ENCODE measurements at places on chromosomes 4 and X. TPM values are rescaled to one million over a fixed set of nuclear protein-coding genes. Genes with fewer than 3 reads are reported as not detected.

TLR8 gene
- total RNA-seq = 2.6 TPM

DNA sequence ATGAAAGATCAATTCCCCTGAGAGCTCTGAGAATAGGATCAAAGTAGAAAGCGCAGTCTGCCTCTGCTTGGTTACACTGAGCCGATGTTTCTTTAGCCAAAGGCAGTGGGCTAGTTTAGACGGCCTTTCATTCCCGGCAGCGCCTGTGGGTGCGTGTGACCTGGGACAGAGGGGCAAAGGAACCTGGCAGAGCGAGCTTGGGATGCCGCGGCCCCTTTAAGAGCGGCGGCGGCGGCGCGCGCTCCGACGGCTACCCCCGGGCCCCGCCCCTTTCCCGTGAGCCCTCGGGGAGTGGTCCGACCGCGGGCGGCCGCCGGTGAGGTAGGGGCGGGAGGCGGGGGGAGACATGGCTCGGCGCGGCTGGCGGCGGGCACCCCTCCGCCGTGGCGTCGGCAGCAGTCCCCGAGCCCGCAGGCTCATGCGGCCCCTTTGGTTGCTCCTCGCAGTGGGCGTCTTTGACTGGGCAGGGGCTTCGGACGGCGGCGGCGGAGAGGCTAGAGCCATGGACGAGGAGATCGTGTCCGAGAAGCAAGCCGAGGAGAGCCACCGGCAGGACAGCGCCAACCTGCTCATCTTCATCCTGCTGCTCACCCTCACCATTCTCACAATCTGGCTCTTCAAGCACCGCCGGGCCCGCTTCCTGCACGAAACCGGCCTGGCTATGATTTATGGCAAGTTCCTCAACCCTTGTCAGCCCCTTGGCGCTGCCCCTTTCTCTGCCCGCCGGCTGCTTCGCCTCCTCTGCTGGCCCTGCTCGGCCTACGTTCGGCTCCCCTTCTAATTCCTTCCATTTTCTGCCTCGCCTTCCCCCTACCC is at the start of gene SLC9A6:
TSS of gene SLC9A6 (plus strand) at position 279 of the 816 bp plus-strand sequence. CDS start at position 503, 224 bp downstream.
- H3K4me3 ChIP-seq = peak within 1 kb of the TSS; percentile 51
- H3K36me3 ChIP-seq = no peaks in the 10 kb centered on the region
- peak within 1 kb of the TSS; percentile 85 for H3K27ac ChIP-seq
- no peaks in the 10 kb centered on the region for H3K4me1 ChIP-seq
- peak; percentile 87 for DNase-seq

VGLL1 gene
- total RNA-seq = not detected

DNA sequence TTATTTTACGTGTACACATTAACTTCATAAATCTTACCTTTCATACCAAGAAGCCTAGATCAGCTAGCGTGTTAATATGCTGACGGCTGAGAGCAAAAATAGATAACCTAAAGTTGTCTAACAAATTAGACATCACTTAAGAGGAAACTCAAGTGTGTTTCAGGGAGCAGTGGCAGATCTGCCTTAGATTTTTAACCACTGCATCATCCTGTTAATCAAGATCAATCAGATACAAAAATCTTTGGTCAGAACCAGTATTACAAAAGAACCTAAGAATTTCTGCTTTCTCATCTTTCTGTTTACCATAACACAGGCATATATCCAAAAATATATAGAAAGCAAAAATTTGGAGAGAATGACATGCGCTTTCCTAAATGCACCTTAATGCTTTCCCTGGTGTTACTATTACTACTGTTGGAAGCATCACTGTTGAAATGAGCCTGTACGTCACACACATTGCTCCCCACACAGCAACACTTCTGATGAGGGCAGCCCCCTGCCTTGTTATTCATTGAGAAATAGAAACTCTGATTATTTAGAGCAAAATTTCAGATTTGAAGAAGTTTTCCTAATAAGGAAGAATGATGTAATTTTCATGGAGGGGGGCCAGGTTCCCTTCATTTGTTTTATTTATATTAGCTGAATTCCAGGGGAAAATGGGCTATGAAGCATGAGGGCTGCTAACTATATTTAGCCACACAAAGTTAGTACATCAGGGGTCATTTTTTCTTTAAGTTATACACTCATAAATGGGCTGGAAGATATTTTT is 152.3 kb downstream of the CBR4 start:
- no peaks in the 10 kb centered on the region for H3K36me3 ChIP-seq
- no peak overlapping the region for H3K4me3 ChIP-seq
- DNase-seq = no peak
- peak overlapping the region; percentile 99 for H3K27ac ChIP-seq

DNA sequence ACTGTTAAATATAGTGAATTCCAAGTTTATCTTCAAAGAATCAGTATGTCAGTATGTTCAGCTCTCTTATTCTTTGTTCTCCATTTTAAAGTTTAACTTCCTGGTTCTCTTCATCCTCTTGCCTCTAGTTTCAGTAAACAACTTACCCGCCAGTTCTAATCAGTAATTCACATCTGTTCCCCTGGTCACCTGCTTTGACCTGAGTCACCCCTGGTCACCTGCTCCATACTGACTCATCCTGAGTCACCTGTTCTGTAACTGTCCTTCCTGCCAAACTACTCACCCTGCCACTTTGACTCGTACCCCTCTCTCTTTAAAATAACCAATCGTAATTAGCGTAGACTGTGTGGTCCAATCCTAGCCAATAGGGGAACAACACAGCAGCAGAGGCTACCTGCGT is 992.7 kb upstream of the HS3ST1 start:
- H3K36me3 ChIP-seq = no peaks in the 10 kb centered on the region
- H3K4me1 ChIP-seq = no peaks in the 10 kb centered on the region
- H3K4me3 ChIP-seq = no peak overlapping the region
- no peak overlapping the region for H3K27ac ChIP-seq

DNA sequence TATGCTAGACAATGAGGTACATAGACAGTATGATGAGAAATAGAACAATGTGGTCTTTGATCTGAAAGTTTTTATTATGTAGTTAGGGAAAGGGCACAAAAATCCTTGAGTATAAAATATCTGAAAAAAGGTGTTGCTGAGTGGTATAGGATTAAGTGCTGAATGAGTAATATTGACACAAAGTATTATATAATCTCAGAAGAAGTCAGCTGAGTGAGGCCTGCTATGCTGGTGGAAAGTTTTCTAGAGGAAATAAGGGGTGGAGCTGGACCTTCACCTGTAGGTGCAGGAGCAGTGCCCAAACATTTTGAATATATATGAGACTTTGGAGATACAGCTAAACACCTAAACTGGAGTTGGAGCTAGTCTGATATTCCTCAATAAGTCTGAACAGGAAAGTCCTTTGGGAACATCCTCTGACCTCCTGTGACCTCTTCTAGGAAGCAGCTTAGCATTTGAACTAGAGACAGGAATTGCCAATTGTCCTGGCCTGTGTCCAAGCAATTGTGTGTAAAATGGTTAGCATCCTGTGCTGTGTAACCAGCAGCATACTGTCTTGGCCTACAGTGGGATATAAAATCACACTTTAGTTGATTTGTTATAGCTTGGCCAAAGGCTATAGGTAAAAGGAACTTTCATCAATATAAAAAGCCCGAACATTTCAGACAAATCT is 285.3 kb downstream of the ANKRD50 start:
- no peak overlapping the region for H3K4me3 ChIP-seq
- H3K27me3 ChIP-seq = no peaks in the 10 kb centered on the region

DNA sequence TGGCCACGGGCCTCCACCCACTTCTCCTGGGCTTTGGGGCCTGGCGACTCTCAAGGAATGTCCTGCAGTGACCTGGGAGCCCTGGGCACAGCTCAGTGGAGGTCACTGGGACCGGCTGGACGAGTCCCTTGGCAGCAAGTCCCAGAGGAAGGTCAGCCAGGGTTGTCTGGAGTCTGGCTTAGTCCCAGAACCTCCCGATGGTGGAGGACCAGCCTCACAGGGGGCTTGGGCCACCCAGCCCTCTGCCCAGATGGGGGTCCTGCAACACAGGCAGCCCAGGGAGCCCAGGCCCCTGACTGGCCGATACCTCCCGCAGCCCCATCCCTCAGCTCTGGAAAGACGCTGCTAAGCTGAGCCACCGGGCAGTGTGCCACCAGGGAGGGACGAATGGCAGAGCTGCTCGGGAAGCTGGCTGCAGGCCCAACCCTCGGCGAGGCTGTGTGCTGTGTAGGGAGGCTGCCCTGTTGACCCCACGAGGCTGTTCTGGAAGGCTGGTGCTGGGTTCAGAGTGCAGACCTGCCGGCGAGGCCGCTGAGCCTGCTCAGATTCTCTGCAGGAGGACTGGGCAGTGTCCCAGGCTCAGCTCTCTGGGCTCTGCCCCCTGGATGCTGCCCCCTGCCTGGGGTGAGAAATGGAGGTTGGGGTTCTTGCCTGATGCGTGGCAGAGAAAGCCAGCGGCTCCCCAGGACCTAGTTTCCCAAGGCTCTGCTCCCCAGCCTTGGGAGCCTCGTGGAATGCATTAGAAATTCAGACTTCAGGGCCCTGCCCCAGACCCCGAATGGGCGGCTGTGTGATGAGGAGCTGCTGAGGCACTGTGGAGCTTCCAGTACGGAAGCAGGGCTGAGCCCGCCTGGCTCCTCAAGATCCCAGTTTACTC is 61.7 kb downstream of the ADRA2C start:
- no peak overlapping the region for H3K4me3 ChIP-seq
- H3K27me3 ChIP-seq = no peaks in the 10 kb centered on the region
- no peaks in the 10 kb centered on the region for H3K4me1 ChIP-seq

DNA sequence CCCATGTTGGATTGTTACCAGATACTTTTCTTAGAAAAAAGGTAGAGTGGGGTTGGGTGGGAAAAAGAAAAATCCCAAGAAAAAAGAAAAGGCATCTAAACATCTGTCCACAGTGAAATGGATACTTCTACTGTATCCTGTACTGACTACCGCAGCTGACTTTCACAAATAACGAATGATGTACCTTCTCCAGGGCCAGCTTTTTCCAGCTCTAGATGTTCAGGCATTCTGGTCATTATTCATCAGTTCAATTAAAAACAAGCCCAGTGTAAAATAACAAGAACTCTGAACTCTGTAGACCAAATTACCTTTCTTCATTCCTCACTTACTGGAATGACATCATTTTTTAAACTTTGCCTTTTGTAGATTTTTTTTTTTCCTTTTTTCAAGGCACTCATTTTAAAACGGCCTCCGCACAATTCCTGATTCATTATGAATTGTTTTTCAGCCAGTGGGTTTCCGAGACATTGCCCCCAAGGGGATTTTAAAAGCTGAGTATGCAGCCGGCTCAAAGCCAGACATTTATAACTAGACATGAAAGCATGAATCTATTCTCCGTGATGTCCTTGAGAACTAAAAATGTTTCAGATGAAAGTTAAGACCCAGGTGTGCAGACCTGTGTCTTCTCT is 113.5 kb downstream of the PRKX start:
- H3K27ac ChIP-seq = no peak overlapping the region
- DNase-seq = no peak
- no peaks in the 10 kb centered on the region for H3K4me1 ChIP-seq
- no peaks in the 10 kb centered on the region for H3K36me3 ChIP-seq
- no peak overlapping the region for H3K4me3 ChIP-seq

- no peak within 1 kb of the TSS for H3K4me3 ChIP-seq
- peaks cover 3% of the 10 kb centered on the region for H3K27me3 ChIP-seq
- H3K4me1 ChIP-seq = no peaks in the 10 kb centered on the region
- H3K27ac ChIP-seq = no peak within 1 kb of the TSS
- DNase-seq = no peak
Observed at GRCh38 chr4:15938640-15939039, at the start of gene FGFBP1. TSS of gene FGFBP1 (minus strand) at chr4:15938740. CDS start at chr4:15936632, 2,108 bp downstream.

GRCh38 chrX:30941898-30942297 is 52.8 kb upstream of the TAB3 start:
- no peaks in the 10 kb centered on the region for H3K36me3 ChIP-seq
- DNase-seq = no peak
- no peaks in the 10 kb centered on the region for H3K27me3 ChIP-seq
- no peaks in the 10 kb centered on the region for H3K4me1 ChIP-seq
- H3K27ac ChIP-seq = no peak overlapping the region

GPAT3 gene
- 17.5 TPM for total RNA-seq

DNA sequence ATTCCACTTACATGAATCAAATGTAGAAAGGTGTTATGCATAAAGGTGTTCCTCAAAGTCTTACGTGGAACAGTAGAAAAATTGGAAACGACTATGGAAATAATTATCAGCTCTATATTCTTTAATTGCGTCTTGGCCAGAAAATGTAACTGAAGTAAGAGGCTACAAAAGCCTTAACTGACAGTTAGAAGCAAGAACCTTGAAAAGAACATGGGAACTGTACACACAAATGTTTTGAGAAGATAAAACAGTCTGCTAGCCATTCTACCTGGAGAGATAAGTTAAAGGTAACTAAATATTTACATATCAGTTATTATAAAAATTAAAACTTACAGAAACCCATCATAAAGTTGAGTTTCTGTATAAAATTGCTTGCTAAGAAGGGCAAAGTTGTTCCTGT is 172.0 kb upstream of the FTHL17 start:
- DNase-seq = no peak
- no peak overlapping the region for H3K27ac ChIP-seq
- H3K4me1 ChIP-seq = no peaks in the 10 kb centered on the region
- no peaks in the 10 kb centered on the region for H3K36me3 ChIP-seq
- no peak overlapping the region for H3K4me3 ChIP-seq
- no peaks in the 10 kb centered on the region for H3K27me3 ChIP-seq

- peak overlapping the region; percentile 95 for H3K27ac ChIP-seq
- no peaks in the 10 kb centered on the region for H3K36me3 ChIP-seq
- no peaks in the 10 kb centered on the region for H3K27me3 ChIP-seq
- H3K4me3 ChIP-seq = peak overlapping the region; percentile 63
- DNase-seq = no peak
Observed at GRCh38 chr4:75512386-75513211, 1.6 kb downstream of the RCHY1 start.

BCORL1 gene
- total RNA-seq = 2.2 TPM

GAGE1 gene
- total RNA-seq = not detected

- H3K4me3 ChIP-seq = no peak overlapping the region
- H3K4me1 ChIP-seq = no peaks in the 10 kb centered on the region
- DNase-seq = no peak
- H3K27me3 ChIP-seq = no peaks in the 10 kb centered on the region
Observed at GRCh38 chr4:122728856-122729255, 3.6 kb upstream of the BBS12 start.

- no peak for DNase-seq
- no peaks in the 10 kb centered on the region for H3K36me3 ChIP-seq
- H3K4me1 ChIP-seq = no peaks in the 10 kb centered on the region
- H3K27me3 ChIP-seq = no peaks in the 10 kb centered on the region
- no peak overlapping the region for H3K27ac ChIP-seq
Observed at GRCh38 chrX:8823698-8824097, 22.5 kb upstream of the FAM9A start.

DNA sequence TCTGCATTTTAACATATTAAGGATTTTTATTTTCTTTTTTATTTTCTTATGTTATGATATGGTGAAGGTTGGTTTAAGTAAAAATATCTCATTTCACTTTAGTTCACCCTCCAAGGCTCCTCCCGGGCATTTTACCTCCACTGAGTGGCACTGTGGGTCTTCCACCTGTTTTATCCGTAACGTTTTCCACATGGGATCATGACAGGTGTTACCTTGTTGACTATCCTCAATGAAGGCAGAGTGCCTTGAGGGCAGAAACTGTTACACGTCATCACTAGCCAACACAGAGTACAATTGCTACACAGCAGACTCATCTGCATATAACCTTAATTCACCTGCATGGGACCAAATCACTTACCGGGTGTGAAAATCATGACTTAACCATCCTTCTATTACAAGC is 105.8 kb downstream of the GEMIN8 start:
- no peak overlapping the region for H3K4me3 ChIP-seq
- no peaks in the 10 kb centered on the region for H3K36me3 ChIP-seq
- no peak for DNase-seq
- H3K4me1 ChIP-seq = no peaks in the 10 kb centered on the region
- H3K27me3 ChIP-seq = no peaks in the 10 kb centered on the region
- no peak overlapping the region for H3K27ac ChIP-seq

- no peaks in the 10 kb centered on the region for H3K36me3 ChIP-seq
- peaks cover 16% of the 10 kb centered on the region for H3K4me1 ChIP-seq
- H3K27me3 ChIP-seq = no peaks in the 10 kb centered on the region
Observed at GRCh38 chr4:124943938-124944337, 231.4 kb upstream of the ANKRD50 start.

- no peaks in the 10 kb centered on the region for H3K27me3 ChIP-seq
- H3K36me3 ChIP-seq = no peaks in the 10 kb centered on the region
- peaks cover 32% of the 10 kb centered on the region for H3K4me1 ChIP-seq
- no peak for DNase-seq
Observed at GRCh38 chr4:26356081-26356501, 35.3 kb downstream of the RBPJ start.

Measured in sigmoid colon (tissue), 7 donors.